ENCODE measurements at places on chromosomes 11 and 22.

DNA sequence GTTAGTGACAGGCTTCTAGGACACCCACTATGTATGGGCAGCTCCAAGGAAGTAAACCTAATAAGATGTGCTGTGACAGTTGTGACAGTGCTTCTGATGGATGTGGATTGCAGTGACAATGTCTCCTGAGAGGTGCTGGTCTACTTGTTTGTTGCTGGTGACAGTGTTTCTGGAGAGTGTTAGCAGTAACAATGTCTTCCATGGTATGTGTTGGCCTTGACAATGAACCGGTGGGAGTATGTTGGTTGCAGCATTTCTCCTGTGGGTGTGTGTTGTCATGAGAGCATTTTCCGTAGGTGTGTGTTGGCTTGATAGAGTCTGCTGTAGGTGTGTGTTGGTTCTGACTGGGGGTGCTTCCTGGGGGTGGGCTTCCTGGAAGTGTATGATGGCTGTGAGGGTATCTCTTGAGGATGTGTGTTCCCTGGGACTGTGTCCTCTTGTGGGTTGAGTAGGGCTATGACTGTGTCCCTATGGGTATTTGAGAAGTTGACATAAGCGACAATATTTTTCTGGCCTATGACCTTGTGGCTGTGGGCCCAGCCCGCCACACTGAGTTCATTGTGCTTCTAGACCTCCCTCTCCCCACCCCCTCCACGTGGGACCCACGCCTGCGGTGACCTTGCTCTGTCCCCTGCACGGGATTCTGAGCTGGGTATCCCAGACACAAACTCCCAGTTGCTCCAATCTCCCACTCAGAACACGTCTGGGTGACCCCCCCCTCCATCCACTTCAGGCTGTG lies 1.2 kb downstream of the DCHS1 start:
- DNase-seq = no peak

- no peak for DNase-seq
These were observed 257.6 kb downstream of the LUZP2 start for GRCh38 chr11:24754406-24754805.

- no peak for DNase-seq
These were observed 21.8 kb downstream of the PRR5 start for GRCh38 chr22:44723801-44724200.

- DNase-seq = no peak
These were observed 17.6 kb upstream of the LMO1 start for GRCh38 chr11:8281266-8281665.

DNA sequence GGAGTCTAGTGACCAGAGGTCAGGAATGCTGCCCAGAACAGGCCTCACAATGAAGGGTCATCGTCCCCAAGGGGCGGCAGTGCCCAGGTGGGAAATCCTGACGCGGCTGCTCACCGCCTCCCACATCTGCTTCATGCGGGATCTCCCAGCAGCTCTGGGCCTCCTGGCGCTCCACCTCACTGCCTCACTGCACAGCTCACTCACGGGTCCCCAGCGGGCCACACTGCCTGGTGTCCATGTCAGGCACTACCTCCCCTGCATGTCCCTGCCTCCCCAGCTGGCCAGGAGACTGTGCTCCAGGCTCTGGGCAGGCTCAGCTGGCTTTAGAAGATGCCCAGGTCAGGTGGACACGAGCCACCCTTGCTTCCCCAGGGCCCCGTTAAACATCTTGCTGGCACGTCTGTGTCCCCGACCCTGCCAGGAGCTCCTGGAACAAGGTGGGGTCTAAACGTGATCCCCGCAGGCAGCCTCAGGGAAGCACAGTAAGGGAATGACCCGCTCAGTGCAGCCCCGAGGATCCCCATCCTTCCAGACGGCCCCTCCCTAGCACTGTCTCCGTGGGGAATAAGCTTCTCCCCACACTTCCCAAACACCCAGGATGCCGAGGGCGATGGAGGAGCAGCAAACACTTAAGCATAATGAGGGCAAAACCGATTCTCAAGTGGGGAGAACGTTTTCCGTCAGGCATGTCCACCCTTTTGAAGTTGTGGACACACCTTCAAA lies 93.2 kb downstream of the TRMU start:
- no peak for DNase-seq

DNA sequence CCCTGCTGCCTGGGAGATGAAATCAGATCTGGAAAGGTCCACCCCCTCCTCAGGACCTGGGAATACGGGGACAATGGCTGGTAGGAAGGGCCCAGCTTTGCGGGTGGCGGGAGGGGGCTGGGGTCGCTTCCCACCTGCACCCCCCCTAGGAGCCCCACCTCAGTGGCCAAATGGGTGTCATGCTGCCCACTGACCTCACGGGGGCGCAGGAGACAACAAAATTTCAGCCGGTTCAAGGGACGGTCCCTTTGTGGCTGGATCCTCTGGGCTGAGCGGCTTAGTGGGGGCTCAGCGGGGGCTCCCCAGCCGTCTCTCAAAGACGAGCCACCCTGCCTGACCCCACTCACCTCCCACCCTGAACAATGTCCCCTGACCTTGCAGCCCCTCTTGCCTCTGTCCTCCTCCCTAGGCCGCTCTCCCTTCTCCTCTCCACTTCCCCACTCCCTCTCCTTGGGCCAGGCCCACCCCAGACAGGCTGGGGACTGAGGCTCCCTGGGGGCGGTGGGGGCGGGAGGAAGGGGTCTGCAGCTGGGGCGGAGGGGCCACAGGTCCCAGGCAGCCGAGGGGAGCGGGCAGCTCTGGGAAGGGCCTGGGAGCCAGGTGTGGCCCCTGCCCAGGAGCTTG lies 39.3 kb upstream of the H19 start:
- no peak for DNase-seq

DNA sequence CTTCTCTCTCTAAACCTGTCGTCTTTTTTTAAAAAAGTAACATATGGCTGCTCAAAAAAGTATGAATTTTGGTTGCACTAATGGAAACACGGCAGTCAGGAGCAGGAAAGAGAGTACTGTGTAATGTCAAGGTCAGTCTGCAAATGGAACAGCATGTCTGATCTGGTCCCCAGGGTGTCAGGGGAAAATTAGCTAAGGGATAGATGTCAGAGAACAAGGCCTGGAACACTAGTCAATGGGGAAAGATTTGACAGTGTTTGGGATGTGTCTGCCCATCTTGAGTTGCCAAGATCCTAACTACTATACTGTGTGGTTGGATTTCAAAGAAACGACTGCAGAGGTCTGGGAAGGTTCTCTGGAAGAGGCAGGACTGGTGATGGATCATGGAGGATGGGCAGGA lies 65.7 kb upstream of the PHOX2A start:
- no peak for DNase-seq

GRCh38 chr11:57638005-57638781 lies 11.5 kb downstream of the YPEL4 start:
- DNase-seq = no peak

- no peak for DNase-seq
These were observed 15.3 kb upstream of the MYRF start for GRCh38 chr11:61737131-61737530.

- no peak for DNase-seq
These were observed 99.9 kb upstream of the GUCY1A2 start for GRCh38 chr11:107118025-107118720.

- no peak for DNase-seq
These were observed 937.9 kb upstream of the CCDC90B start for GRCh38 chr11:84224042-84224441.

DNA sequence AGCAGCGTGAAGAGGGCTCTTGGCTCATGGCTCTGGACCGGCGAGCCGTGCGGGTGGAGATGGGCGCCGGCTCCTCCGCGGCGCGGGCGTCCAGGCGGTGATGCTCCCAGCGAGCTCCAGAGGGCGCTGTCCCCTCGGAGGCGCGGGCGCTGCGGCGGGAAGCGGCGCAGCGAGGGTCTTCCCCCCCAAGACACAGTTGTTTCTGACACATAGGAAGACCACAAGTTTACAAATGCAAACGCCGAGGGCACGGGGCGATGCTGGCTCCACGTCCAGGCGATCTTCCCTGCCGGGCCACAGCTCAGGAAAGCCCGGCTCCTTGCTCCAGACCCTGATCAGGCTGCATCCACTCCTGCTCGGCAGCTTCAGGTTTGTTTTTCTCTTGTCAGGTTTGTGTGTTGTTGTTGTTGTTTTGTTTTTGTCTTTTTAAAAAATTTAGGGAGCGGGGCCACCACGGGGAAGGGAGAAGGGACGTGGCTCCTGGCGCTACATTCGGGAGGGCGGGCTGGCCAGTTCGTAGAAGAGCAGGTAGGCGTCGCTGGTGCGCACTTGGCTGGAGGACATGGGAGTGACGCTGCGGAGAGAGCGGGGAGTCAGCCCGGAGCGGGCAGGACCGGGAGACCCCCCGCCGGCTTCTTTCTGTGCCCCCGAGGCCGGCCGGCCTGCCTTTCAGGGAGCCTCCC lies 10.0 kb upstream of the MFRP start:
- DNase-seq = no peak

DNA sequence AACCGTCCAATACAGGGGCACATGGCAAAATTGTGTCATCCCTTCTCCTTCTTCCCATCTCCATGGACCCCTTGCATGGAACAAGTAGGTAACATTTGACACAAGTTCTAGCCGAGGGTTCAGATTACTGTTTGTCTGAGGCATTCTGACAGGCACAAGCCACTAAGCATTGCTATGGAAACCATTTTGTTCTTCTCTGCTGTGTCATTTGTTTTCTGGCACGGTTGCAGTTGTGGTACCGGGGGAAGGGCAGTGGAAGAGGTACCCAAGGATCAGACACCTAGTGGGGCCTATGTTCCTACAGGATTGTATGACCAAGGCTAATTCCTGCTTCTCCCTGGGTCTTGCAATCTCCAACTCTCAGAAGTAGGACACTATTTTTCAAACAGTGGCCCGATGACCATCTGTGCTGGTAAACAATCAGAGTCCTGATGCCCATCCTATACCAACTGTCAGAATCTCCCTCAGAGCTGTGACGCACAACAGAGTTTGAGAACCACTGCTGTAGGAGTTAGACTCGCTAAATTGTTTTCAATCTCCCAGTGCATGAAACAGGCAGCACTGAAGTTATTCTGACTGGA lies 69.3 kb downstream of the KCNC1 start:
- peak; percentile 68 for DNase-seq

DNA sequence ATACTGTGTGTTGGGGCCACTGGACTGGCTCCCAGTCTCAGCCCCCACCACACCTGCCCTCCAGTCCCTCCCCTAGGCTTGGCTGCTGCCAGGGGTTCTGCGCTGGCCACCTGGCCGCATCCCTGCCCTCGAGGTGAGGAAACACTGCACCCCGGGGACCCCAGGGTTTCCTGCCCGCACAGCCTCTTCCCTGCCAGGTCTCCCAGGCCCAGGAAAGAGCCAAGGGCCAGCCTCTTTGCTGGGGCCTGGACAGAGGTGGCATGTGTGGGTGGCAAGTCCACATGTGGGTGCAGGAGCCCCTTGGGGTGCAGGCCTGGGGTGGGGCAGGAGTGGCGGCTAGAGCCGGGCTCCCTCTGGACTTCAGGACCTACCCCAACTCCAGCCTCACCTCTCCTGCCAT lies 2.5 kb downstream of the EPS8L2 start:
- no peak for DNase-seq
